SK-MEL-5 (cell line): ENCODE measurements at places on chromosomes 4 and X. TPM values are rescaled to one million over a fixed set of nuclear protein-coding genes. Genes with fewer than 3 reads are reported as not detected.
A peak's percentile ranks its signal among the peaks of the same experiment; 100 is the strongest.

GRCh38 chrX:77527233-77528001 lies 80.2 kb downstream of the FGF16 start:
- no peak for DNase-seq

DNA sequence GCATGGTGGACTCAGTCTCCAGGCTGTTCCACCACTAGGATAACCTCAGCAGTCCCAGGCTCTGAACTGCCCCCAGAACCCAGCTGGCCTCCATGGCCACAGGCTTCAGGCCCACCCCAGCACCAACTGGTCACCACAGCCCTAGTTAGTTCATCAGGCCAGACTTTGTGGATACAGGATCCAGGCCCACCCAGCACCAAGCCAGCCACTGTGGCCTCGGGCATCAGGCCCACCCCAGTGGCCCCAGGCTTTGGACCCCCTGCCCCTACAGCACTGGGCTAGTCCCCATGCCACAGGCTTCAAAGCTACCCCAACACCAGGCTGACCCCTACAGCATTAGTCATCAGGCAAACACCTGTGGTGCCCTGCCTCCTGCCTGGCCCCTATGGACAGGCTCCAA lies 50.0 kb downstream of the ZCCHC13 start:
- no peak for DNase-seq

DNA sequence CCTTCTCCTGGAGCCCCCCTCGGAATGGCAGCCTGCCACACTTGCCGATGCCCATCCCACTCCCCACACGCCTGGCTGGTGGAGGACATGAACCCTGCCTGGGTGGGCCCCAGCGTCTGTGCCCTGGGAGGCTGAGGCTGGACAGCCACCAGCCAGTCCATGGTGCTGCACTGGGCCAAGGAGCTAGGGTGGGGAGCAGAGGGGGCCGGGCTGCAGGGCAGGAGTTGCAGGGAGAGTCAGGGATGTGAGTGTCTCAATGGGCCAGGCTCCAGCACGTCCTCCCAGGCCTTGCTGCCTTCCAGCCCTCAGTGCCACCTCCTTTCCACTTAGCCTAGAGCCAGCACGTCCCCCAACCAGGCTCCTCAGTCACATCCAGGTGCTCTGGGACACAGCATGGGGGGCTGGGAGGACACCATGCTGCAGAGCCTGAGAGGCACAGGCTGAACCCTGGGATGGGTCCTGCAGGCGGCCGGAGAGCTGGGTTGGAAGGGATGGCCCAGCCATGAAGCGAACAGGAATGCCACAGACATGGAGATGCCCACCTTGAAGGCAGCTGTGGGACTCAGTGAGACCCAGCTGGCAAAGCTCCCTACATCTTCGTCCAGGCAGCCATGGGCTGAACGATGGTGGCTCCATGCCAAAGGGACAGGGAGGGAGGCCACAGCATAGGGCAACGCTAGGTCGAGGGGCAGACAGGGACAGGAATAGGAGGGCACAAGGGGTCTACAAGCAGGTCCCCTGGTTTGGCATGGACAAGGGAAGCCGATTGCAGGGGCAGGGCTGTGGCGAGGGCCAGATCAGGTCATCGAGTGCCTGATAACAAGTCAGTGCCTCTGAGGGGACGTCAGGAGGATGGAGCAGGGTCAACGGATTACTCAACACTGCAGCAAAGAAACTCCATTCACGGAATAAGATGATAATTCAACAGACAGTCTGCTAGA lies 30.1 kb upstream of the MXD4 start:
- no peak for DNase-seq

- DNase-seq, result no peak
Observed at GRCh38 chrX:65987811-65988210, 52.1 kb downstream of the VSIG4 start.

GRCh38 chrX:154369449-154370299 lies 4.8 kb downstream of the FLNA start:
- DNase-seq, result peak; percentile 52

DNA sequence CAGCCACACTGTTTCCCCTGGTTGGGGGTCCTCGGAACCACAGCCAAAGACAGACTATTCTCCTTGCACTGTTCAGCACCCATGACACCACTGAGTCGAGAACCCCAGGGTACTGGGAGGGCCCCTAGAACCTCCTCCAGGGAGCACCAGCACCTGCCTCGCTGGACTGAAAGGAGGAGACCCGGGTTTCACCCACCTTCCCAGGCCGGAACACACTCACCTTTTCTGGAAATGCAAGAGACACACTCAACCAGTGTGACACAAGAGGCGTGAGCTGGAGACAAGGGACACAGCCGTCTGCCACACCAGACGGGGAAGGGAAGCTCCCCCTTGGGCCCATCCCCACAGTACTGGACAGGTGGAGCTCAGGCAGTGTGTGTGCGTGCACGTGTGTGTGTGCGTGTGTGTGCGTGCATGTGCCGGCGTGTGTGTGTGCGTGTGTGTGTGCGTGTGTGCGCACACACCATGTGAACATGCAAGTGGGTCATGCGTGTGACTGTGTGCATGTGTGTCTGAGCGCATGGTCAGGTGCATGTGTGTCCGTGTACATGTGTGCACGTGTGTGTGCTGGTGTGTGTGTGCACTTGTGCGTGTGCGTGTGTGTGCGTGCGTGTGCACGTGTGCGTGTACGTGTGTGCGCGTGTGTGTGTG lies 128.8 kb upstream of the NKX1-1 start:
- no peak for DNase-seq

DNA sequence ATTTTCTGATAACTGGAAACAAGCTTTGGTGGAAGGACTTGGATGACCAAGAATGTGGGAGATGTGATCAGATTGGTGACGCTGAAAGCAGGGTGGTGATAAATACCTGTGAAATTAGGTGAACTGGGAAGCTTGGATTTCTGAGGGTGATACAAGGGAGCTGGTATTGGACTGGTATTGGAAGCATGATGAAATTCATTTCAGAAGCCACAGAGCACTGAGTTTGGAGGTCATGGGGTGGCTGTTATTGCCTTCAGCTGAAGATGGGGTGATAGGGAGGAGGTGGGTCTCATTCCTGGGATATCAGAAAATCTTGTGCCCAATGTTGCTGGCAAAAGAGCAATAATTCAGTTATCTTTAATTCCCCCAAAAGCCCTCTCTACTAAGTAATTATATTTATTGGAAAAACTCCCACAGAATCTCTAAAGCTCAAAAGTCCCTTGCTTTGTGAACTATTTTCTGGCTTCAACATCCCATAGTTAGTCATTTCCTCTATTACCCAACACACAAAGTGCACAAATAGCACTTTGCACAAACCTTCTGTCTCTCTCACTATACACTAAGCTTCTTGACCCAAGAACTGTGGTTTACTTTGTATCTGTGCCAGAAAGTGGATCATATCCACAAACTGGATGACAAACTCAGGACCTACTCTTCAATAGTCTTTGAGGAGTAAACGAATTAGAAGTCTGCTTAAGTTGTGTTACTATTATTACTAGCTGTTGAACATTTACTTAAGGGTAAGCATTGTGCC lies 23.1 kb upstream of the CAMK2D start:
- peak; percentile 34 for DNase-seq

DNA sequence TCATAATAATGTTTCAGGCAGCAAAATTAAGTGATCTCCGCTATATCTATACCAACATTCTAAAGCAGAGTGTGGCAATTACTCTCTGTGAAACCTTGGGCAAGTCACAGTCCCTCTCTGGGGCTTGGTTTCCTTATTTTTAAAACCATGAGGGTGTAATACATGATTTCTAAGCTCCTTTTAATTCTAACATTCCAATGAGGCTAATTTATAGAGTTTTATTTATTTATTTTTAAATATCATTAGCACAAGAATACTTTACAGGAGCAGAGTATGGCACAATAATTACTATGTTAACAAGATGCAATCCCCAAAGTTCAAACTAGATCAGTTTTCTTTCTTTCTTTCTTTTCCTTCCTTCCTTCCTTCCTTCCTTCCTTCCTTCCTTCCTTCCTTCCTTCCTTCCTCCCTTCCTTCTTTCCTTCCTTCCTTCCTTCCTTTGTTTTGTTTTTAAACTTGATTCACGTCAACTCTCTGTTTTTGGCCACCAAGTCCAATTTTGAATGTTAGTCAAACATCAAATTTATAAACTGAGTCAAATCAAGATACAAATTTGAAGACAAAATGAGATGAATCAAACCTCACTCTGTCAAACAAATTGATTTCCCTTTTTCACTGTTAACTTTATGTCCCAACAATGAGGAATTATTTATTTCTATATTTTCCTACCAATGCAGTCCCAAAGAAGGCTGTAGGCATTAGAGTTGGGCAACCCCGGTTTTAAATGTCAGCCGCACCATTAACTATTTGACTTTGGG lies 50.2 kb upstream of the GPR174 start:
- DNase-seq, result no peak

DNA sequence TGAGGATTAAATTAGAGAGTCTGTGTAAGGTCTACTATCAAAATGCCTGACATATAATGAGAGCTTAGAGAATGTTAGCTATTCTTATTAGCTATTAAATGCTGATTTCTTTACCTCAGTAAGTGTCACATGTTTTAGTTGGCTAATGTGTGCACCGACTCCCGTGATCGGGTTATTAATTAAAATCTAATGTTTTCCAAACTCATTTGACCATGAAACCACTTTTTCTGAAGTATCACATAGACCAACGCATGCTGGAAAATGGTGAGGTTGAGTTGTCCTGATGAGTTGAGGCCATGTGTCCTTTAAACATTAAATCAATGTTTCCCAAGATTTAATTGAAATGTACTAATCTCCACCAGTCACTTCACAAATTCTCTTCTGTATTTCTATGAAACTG lies 84.8 kb upstream of the C1QTNF7 start:
- DNase-seq, result no peak

DNA sequence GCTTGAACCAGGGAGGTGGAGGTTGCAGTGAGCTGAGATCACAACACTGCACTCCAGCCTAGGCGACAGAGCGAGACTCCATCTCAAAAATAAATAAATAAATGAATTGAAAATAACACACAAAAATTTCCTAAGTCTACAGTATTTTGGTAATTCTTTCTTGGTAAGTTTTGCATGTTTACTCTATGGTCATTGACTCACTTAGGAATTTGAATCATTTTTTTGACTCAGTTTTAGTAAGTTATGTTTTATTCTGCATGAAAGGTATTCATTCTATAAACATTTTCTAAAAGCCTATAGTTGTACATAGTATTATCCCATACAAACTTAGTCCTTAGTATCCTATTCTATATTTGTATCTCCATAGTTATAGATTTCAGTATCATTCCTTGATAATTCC lies 772.9 kb upstream of the SLIT2 start:
- DNase-seq, result no peak

- no peak for DNase-seq
Observed at GRCh38 chr4:1291996-1292702, 2.5 kb downstream of the MAEA start.

DNA sequence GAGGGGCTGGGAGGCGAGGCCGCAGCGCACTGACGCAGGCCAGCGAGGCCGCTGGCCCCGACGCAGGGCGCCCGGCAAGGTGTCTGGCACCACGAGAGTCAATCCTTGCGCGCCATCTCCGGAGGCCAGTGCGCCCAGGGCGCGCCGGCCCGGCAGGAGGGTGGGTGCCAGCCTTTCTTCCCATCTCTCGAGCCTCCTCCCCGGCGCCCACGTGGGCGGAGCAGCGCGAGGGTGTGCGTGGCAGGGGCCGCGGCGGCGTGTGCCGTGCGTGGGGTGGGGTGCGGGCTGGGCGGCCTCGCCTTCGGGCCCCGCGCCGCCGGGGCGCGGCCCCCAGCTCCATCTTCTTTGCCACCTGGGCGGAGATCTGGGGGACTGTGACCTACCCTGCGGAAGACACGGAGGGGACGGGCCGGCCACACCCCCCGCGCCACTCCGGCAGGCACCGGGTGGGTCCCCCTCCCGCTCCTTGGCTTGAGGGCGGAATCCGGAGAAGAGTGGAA lies 877 bp downstream of the JAKMIP1 start:
- no peak for DNase-seq

DNA sequence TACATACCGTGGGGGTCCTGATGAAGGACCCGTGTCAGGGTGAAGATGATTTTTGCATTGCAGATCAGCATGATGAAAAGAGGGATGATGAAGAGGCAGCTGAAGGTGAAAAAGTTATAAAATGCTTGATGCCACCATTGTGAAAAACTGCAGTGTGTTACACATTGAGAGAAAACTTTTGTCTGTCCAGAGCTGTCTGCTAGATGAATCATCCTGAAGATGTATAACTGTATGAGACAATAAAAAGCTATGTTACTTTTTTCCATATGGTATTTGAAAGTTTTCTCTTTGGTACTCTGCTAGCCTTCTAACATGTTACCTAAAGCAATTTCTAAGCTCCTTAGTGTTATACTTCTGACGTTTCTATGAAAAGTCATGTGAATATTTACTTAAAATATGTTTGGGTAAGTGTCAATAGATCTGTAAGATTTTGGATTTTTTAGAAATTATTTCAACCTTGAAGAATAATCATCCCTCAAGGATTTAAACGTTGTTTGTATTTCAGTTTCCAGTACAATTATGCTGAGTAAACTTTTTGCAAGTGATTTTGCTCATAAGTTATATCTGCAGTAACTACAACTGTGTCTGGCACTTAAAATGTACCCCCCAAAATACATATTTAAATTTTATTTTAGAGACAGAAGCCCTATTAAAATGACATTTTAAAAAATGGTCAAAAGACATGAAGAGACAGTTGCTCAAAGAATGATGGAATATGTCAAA lies 9.5 kb downstream of the GNRHR start:
- DNase-seq, result no peak

- DNase-seq, result no peak
Observed at GRCh38 chrX:101986586-101986985, 54.8 kb upstream of the ZMAT1 start.

DNA sequence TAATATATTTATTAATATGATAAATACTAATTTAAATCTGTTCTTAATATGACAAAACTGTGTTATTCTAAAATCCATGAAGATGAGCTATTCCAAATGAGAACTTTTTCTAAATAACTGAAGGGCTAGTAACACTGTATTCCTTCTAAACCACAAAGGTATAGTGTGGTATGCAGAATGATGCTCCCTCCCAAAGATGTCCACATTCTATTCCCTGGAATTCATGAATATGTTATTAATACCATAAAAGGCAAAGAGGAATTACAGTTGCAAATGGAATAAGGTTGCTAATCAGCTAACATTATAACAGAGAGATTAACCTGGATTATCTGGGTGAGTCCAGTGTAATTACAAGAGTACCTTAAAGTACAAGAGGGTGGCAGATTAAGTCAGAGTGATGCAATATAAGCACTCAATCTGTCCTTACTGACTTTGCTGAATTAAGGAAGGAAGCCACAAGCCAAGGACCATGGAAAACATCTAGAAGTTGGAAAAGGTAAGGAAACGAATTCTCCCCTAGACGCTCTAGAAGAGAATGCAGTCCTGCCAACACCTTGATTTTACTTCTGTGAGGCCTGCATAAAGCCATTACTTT lies 20.7 kb upstream of the MAB21L2 start:
- DNase-seq, result no peak

Gene SOD3
- not detected in 2 replicates for total RNA-seq

Gene SPANXN3
- total RNA-seq, result not detected in 2 replicates

Gene FGG
- total RNA-seq, result 0.45 and 0.75 TPM in 2 replicates

Gene PPARGC1A
- total RNA-seq, result 88.7 and 101 TPM in 2 replicates

Gene DDX53
- total RNA-seq, result not detected in 2 replicates

Gene MAMLD1
- total RNA-seq, result 0.08 and 0.16 TPM in 2 replicates

Gene ETDB
- not detected in 2 replicates for total RNA-seq

Gene MAGEA2B
- total RNA-seq, result 16.7 and 21.8 TPM in 2 replicates
